Urinary bladder (tissue), 4 donors: ENCODE measurements at places on chromosomes 7 and 10. TPM values are rescaled to one million over a fixed set of nuclear protein-coding genes. Genes with fewer than 3 reads are reported as not detected.

Gene CXCL12
- polyA plus RNA-seq, result 49.2 TPM

Gene EEPD1
- 18.4 TPM for polyA plus RNA-seq

Gene ECHDC3
- polyA plus RNA-seq, result 28.1 TPM

Gene C7orf57
- polyA plus RNA-seq, result not detected

Gene GPC2
- 0.80 TPM for polyA plus RNA-seq

Gene RAPGEF5
- polyA plus RNA-seq, result 12.6 TPM

Gene TFPI2
- 5.5 TPM for polyA plus RNA-seq

Gene FGF8
- not detected for polyA plus RNA-seq

Gene IFIT5
- polyA plus RNA-seq, result 12.3 TPM

Gene VPS41
- 20.3 TPM for polyA plus RNA-seq

Gene RNF148
- polyA plus RNA-seq, result not detected

Gene AGAP3
- 77.0 TPM for polyA plus RNA-seq

Gene CLIP2
- 19.7 TPM for polyA plus RNA-seq

Gene GBX1
- not detected for polyA plus RNA-seq

Gene AVL9
- 14.2 TPM for polyA plus RNA-seq

Gene NEBL
- 2.0 TPM for polyA plus RNA-seq

Gene AVPI1
- 21.2 TPM for polyA plus RNA-seq

Gene CHST15
- polyA plus RNA-seq, result 7.8 TPM

Gene KCP
- polyA plus RNA-seq, result 0.42 TPM

Gene CCDC136
- 27.3 TPM for polyA plus RNA-seq

Gene COL28A1
- 5.3 TPM for polyA plus RNA-seq

Gene CCDC172
- not detected for polyA plus RNA-seq

Gene SPDYE16
- polyA plus RNA-seq, result 0.23 TPM

Gene ASZ1
- polyA plus RNA-seq, result not detected

Gene HPSE2
- polyA plus RNA-seq, result 46.3 TPM

Gene MYO1G
- polyA plus RNA-seq, result 3.6 TPM

Gene LIPK
- not detected for polyA plus RNA-seq

Gene ASB10
- not detected for polyA plus RNA-seq

Gene FAM131B
- polyA plus RNA-seq, result 3.2 TPM

Gene ATG9B
- polyA plus RNA-seq, result 0.32 TPM

Gene HOXA4
- polyA plus RNA-seq, result 6.0 TPM

Gene LIPJ
- polyA plus RNA-seq, result not detected

Gene PILRA
- 27.8 TPM for polyA plus RNA-seq

Gene PKD1L1
- polyA plus RNA-seq, result 0.19 TPM

Gene PIK3CG
- polyA plus RNA-seq, result 0.82 TPM

Gene EBLN1
- not detected for polyA plus RNA-seq

Gene DYNC1I1
- polyA plus RNA-seq, result 34.4 TPM

Gene FAM25A
- polyA plus RNA-seq, result not detected

Gene MICALL2
- polyA plus RNA-seq, result 40.0 TPM

Gene SLC26A5
- 0.43 TPM for polyA plus RNA-seq

Gene AKR1C8
- not detected for polyA plus RNA-seq

Gene CCL26
- polyA plus RNA-seq, result 1.1 TPM

Gene VGF
- polyA plus RNA-seq, result 0.18 TPM

Gene FZD8
- 3.1 TPM for polyA plus RNA-seq

Gene C10orf95
- 0.11 TPM for polyA plus RNA-seq

Gene VSTM2A
- polyA plus RNA-seq, result 7.7 TPM

Gene CELF2
- 40.1 TPM for polyA plus RNA-seq

Gene PPP1R17
- not detected for polyA plus RNA-seq

Gene EPHA1
- 1.4 TPM for polyA plus RNA-seq

Gene ZNRF2
- 5.6 TPM for polyA plus RNA-seq

Gene DDX21
- 30.6 TPM for polyA plus RNA-seq

Gene POU6F2
- polyA plus RNA-seq, result 2.1 TPM

Gene CYP2C8
- polyA plus RNA-seq, result 0.95 TPM

Gene CALCR
- not detected for polyA plus RNA-seq
